ENCODE measurements at places on chromosomes 5 and 9.
A peak's percentile ranks its signal among the peaks of the same experiment; 100 is the strongest.

DNA sequence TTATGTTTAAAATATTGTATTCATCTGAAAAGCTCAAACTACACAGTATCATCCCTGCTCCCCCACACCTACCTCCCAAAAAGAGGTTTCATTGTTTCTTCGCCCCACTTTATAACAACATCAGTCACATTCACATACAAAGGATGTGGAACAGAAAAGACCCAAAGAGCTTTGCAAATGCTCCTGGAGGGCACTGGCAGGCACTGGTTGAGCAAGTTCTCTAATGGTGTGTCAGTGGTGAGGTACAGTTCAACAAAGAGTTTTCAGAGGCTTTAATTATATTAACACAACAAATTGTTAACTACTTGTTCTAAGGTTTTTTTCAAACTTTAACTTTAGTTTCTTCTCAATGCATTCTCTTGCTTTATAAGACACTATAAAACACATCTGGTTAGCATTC lies 54.1 kb upstream of the ECM2 start:
- no peak for DNase-seq

GRCh38 chr9:95447660-95448420 lies 68.9 kb downstream of the PTCH1 start:
- no peak for DNase-seq

DNA sequence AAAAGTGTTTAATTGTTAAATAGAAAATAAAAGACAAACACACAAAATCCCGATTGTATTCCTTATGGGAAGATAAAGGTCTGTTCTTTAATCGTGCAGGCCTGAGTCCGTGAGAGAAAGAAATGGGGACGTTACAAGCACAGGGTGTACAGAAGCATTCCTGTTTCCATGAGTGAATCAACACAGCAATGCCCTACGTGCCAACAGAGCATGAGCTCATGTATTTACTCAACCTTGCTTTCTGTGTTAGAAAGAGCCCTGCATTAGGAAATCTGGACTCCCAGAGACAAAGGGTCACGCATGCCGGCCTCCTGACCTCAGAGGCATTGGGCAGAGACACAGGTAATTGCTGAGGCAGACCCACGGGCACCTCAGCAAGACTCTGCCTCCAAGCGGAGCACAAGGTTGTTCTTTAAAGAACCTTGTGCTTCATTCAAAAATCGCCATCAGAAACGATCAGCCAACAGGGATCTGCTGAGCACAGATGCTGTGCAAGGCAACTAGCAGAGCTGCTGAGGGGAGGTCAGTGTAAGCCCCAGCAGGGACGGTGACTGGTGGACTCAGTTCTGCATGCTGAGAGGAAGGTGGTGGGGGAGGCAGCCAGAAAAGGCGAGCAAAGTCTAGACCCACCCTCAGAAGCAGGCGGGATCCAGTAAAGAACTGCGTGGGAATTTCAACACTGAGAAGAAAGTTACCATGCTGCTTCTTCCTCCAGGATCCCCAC lies 101.0 kb downstream of the TLE1 start:
- DNase-seq = no peak

DNA sequence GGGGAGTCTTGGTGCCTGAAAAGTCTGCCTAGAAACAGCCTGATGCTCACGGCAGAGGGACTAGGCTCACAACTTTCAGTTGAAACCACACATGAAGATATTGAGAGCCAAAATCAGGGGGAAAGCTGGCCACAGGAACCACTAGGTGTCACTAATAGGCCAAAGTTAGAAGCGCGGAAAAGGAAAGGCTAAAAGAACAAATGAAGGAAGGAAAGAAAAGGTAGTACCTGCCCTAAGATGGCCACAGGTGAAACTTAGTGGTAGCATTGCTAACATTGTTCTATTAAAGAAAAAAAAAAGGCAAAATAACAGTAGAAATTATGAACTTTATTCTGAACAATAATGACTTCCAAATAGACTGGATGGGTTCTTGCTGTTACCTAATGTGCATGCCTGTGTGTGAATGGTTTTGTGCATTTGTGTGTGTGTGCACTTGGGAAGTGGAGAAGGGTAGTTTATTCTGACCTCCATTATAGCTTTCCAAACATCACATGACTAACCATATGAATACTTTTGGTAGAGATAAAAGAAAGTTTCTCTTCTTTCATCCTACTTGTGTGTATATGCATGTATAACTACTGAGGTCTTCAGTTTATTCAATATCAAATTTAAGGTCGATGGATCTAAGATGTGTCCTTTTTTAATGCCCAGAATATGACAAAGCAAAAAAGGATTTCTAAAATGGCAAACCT lies 2.1 kb upstream of the RFESD start:
- DNase-seq = peak; percentile 9

DNA sequence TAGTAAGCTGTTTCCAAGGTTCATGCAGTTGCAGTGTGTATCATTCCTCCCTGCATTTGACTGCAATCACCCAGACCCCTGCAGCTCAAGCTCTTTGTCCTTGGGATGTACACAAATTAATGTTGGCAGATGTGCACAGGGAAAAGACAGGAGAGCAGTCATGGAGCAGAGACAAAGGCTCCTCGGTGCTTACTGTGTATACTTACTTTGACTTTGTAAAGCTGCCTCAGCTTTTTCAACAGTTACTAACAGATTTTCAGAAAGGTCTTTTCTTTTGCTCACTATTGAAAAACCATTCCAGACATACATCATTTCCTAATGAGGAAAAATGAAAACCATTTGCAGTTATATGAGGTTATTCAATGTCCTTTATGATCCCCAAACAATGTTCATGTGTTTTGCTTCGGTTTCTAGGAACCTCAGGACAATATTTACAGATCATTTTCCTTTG lies 124.9 kb downstream of the TTC39B start:
- no peak for DNase-seq

DNA sequence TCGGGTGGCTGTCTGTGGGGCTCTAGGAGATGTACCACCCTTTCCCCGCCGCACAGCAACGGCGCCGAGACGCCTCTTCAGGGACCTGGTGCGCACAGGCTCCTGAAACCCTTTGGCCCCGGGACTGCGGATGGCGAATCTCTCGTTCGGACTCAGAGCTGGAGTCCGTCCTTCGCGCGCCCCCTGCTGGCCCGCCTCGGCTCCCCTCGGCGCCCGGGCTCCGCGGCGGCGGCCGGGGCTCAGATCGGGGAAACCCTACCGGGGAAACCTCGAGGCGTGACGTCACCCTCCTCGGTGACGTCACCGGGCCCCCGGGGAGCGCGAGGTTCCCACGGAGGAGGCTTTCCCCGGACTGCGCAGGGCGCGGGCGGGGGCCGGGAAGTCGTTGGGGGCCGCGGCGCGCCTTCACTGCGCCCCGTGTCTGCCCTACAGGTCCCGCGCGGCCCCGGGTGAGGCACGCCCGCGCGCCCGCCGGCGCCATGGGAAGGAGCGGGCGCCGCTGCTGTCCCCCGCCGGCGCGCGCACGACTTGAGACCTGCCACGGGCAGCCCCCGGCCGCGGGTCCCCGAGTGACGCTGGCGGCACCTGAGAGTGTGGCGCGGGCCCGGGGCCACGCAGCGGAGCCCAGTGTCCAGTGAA lies 7.9 kb downstream of the PRR7 start:
- DNase-seq = peak; percentile 86

Measured in T1000 (cell line).